ENCODE measurements at places on chromosomes 16 and 17.

- DNase-seq = no peak
Observed at GRCh38 chr17:67052720-67053437, 8.5 kb downstream of the CACNG1 start.

GRCh38 chr17:42050393-42051012, at the start of gene C17orf113:
Gene C17orf113, minus strand, starts transcription at chr17:42050601. Its CDS starts 7,225 bp downstream, at chr17:42043376.
- no peak for DNase-seq

DNA sequence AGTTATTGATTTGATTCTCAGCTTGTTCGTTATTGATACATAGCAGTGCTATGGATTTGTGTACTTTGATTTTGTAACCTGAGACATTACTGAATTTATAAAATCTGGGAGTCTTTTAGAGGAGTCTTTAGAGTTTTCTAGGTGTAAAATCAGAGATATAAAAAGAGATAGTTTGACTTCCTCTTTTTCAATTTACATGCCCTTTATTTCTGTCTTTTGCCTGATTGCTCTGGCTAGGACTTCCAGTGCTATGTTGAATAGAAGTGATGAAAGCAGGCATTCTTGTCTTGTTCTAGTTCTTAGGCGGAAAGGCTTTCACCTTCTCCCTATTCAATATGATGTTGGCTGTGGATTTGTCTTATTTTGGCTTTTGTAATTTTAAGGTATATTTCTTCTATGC, 106.2 kb downstream of the PHKB start:
- DNase-seq = no peak

DNA sequence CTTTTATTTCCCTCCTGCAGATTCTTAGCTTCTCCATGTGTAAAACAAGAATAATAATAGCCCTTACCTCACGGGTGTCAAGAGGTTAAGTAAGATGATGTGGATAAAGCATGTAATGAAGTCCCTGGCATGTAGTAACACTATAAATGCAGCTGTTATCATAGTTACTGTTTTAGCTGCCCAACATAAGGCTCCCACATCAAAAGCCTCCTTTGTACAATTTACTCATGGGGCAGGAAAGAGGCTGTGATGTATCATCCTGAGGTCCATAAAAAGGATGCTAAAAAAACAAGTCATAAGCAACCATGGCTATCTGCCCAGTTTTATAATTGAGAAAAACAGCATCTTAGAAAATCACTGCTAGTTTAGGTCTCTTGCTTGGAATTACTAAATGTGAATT, 339.7 kb downstream of the CA10 start:
- no peak for DNase-seq

- DNase-seq = no peak
Observed at GRCh38 chr17:77817953-77818352, 140.6 kb upstream of the TNRC6C start.

DNA sequence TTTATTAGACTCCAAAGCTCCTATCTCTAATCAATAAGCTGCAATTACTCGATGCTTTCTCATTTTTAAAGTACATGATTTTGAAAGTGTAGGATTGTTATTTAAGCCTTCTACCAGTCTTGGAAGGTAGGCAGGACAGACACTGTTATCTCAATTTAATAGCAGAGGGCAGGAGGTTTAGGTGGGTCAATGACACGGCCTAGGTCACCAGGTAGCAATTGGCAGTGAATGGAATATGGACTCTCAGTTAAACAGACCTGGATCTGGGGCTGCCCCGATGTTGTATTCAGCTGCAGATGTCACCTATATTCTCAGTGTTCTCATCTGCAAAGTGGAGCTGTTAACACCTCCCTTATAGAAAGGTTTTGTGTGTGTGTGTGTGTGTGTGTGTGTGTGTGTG, 124.4 kb upstream of the ANKFN1 start:
- no peak for DNase-seq

GRCh38 chr17:15930426-15930825, 14.5 kb upstream of the ADORA2B start:
- DNase-seq = no peak

DNA sequence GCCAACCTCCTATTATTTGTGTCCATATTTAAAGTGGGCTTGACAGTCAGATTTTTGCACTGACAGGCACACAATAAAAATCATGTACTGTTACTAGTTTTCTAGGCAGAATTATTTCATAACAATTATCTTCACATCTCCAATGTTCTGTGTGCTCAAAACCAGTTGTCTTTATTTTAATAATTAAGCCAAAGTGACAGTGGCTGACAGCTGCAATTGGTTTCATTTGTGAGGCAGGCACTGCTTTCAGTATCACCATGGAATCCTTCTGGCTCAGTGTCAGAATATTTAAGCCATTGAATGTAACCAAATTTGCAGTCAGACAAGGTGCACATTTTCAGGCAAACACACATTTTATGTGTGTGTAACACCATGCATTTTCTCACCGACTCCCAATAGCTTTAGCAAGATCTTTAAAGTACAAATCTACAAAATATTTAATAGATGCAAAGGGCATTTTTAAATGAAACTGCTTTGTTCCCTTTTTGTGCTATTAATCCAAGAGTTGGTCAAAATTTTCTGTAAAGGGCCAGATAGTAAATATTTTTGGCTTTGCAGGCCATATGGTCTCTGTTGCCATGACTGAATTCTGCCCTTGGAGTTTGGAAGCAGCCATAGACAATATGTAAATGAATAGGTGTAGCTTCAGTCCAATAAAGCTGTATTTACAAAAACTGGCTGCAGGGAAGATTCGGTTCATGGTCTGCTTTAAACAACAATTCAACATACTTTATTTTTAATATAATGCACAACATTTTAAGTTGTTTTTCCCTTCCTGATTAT, 486.0 kb downstream of the KCNJ2 start:
- no peak for DNase-seq

- no peak for DNase-seq
Observed at GRCh38 chr16:50377001-50377400, 8.2 kb upstream of the BRD7 start.

DNA sequence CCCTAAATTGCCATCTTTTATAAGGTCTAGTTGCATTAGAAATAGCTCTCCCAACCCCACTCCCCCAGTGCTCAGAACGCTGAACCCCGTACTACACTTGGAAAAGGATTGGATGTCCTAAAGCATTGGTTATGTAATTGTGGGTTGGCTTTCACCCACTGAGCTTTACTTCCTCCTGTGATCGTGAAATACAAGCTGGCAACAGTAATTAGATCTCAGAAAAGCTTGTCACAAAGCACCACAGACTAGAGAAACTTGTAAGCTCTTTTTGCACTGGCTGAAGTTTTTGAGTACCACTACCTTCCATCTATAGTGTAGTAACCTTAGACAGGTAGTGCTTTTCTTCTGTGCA, 54.4 kb downstream of the SIAH1 start:
- DNase-seq = no peak

DNA sequence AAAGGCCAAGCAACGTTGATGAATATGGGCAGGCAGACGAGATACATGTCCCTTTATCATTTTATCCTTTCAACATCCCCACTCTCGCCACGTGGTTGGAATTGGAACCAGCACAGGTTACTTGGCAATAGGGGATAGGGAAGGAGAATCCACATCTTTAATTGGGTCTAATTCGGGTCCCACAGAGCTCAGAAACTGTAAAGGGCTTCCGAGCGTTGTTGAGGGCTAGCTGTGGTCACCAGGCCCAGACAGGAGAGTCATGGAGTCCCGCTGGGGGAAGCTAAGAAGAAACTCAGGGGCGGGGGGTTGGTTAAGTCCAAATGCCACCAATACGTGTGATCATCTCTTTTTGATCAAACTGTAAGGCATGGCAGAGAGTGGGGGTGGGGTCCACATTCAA, 271.3 kb upstream of the ZFHX3 start:
- no peak for DNase-seq

GRCh38 chr16:46896314-46896968, 12.3 kb downstream of the GPT2 start:
- DNase-seq = no peak

DNA sequence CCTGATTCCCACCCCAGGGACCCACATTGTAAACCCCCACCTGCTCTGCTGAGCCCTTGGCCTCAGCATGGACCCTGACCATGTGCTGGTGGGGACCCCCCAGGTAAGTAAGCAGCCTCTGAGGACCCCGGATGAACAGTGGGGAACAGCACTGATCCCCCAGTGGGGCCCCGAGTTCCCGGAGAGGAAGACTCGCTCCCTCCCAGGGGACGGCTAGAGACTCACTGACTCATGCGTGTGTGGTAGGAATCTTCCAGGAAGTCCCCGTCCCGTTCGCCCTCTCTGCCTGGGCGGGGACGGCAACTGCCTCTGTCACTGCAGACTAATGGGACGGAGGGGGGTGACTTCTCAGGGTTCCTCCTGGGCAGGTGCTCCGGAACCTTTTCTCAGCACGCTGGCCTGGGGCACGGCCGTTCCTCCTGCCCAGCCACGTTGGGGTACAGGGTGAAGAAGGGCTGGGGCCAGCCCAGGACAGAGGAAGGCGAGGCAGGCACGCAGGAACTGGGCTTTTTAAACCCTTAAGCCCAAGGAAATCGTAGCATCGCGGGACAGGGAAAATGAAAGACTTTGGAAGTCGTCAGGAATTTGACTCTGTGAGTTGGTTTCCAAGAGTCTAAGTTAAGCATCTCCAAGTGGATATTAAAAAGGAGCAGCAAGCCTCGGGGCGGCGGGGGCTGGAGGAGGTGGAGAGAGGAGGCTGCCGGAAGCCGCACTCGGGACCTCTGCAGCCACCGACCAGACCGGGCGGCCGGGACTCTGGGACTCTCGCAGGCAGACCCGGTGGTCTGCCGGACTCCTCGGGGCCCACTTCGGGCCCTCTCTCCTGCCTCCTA, 178.7 kb downstream of the SEC14L1 start:
- DNase-seq = no peak

DNA sequence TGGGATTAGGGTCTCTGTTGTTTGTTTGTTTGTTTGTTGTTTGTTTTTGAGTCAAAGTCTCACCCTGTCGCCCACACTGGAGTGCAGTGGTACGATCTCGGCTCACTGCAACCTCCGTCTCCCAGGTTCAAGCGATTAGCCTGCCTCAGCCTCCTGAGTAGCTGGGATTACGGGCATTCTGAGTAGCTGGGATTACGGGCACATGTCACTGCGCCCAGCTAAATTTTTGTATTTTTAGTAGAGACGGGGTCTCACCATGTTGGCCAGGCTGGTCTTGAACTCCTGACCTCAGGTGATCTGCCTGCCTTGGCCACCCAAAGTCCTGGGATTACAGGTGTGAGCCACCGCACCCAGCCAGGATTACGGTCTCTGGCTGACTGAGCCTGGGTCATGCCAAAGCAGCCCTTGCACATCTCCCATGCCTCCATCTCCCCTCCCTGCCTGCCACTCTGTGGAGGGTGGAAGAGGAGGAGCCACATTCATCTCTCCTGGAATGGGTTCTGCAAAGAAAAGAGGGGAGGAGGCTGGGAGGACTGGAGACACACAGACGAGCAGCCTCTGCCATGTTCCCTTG, 59.2 kb downstream of the BEAN1 start:
- no peak for DNase-seq

GRCh38 chr16:48011878-48012658, 143.7 kb downstream of the ABCC12 start:
- no peak for DNase-seq
